Femur (tissue), 1 donor: ENCODE measurements at places on chromosomes 3 and 15.
A peak's percentile ranks its signal among the peaks of the same experiment; 100 is the strongest.

- DNase-seq: no peak
Measured at GRCh38 chr3:132665230-132665745, 5.2 kb downstream of the UBA5 start.

DNA sequence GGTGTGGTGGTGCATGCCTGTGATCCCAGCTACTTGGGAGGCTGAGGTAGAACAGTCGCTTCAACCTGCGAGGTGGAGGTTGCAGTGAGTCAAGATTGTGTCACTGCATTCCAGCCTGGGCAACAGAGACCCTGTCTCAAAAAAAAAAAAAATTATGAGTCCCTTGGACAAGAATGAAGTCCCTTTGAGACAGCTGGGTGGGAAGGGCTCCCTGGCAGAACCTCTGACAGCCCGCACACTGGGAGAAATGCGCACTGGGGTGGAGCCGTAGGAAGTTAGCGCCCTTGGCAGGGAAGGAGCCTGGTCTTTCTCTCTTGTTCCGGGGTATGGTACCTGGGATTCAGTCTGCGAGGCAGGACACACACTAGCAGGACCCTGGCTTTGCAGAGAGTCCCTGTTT, 51.4 kb downstream of the SLC30A4 start:
- DNase-seq: no peak

DNA sequence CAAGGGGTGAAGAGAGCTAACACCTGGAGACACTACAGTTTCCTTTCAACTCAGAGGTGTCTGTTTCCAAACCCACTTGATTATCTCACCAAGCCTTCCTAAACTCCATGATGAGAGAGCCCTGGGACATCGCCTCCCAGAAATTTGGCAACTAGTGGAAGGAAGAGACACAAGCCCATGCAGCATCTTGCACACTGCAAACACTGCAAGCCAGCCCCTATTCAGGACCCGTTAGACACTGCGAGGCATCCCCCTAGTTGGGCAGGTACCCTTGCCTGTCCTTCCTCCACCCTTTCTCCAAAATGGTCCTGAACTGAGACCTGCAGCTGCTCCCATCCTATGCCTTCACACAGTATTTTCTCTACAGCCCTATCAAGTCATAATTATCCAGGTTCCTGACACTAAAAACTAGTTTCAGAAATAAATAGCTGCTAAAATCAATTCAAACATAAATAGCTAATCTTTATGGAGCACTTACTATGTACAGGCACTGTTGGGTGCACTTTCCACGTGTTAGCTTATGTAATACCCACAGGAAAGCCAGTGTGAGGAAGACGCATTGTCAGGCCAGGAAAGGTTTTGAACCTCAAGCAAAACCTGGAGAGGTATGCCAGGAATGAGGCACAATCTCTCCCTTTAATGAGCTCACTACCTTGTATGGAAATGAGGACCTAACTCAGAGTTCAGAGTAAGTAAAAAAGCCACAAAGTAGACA, 2.8 kb downstream of the MAGI1 start:
- no peak for DNase-seq

DNA sequence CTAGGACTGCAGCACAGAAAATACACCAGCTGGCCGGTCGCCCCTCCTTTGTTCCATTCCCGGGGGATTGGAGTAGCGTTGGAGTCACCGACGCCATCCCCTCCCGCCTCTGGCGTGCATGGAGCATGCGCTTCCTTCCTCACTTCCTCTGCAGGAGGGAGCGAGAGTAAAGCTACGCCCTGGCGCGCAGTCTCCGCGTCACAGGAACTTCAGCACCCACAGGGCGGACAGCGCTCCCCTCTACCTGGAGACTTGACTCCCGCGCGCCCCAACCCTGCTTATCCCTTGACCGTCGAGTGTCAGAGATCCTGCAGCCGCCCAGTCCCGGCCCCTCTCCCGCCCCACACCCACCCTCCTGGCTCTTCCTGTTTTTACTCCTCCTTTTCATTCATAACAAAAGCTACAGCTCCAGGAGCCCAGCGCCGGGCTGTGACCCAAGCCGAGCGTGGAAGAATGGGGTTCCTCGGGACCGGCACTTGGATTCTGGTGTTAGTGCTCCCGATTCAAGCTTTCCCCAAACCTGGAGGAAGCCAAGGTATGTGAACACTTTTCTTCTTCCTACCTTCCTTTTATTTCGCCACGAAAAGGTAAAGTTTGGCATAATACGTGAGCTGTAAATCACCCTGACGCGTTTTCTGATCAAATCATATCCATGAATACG, at the start of gene SCG3:
TSS of gene SCG3 (plus strand) at position 201 of the 661 bp plus-strand sequence. CDS start at position 454, 253 bp downstream.
- peak; percentile 86 for DNase-seq

DNA sequence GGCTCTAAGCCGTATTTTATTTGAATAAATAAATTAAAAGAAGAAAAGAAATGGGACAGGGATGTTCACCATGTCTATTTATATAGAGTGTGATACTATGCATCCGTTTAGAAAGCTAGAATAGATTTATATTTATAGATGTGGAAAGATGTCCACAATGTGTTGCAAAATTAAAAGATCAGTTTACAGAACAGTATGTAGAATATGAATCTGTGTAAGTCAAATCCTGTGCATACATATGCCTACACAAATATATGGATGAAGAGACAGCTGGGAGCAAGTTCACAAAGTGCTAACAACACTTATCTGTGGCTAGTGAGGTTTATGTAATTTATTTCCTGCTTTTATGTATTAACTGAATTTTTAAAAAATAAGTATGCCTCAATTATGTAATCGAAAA, 25.4 kb upstream of the SLMAP start:
- DNase-seq: no peak

- no peak for DNase-seq
Measured at GRCh38 chr3:36077320-36077719, 303.0 kb upstream of the STAC start.

DNA sequence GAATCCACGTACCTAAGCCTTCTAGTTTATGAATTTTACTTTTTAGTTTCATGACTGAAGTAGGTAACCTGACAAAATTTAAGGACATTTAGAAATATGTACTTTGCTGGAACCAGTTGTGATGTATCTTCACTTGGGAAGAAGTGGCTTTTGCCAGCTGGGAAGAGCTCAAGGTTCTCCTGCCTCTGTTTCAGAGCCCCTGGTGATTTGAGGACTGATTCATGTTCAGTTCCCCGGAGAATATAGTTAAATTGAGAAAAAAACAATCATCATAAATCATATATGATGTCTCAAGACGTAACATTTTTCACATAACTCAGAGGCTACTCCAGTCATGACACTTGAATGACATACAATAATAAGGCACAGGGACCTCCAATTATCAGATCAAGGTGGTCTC, 473.4 kb downstream of the EPHA3 start:
- no peak for DNase-seq

GRCh38 chr3:14775563-14775962, 43.2 kb upstream of the FGD5 start:
- DNase-seq: peak; percentile 6

GRCh38 chr3:123586968-123587367, 2.1 kb upstream of the HACD2 start:
- no peak for DNase-seq

DNA sequence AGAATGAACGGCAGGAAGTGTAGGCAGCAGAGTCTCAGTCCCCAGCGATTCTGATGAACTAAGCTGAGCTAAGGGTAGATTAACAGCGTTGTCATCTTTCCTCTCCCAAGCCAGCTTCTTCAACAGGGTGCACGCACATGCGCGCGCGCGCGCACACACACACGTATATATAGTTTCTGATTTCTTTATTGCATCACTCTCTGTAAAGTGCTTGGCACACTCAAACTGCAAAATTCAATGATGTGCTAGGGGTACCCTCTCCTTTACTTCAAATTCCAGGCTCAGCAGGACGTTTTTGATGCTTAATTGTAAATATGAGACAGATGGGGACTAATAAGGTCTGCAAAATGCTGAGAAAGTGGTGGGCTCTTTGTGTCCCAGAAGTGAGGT, 26.1 kb upstream of the VPS8 start:
- no peak for DNase-seq

GRCh38 chr3:187385296-187385695, 17.1 kb downstream of the RTP4 start:
- DNase-seq: no peak

DNA sequence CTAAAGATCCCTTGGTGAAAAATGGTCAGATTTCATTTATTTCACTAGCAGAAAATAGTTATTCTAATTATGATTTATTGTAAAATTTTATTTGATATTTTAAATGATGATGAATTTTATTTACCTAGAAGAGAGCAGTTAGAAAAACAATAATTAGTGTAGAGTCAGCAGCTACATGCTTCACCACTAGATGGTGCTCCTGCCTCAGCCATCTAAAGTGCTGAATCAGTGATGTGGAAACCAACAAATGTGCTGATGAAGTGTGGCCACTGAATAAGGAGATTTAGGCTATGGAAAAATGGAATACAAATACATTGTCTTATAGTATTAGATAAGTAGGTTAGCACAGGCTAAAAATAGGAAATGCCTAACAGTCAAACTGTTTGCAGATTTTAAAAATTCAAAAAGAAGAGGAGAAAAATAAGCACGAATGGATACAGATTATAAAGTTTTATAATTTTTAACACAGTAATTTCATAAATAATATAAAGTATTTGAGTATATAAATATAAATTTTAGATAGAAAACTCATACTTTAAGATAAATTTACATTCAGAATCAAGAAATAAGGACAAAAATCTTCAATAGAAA, 109.8 kb downstream of the PPP2R3A start:
- peak; percentile 85 for DNase-seq

GRCh38 chr3:87167628-87168456, 59.3 kb upstream of the CHMP2B start:
- peak; percentile 22 for DNase-seq

GRCh38 chr3:184186184-184186901, at the start of gene ABCF3:
ABCF3 (plus strand) TSS chr3:184186199; CDS start chr3:184186208, 9 bp downstream.
- no peak for DNase-seq

DNA sequence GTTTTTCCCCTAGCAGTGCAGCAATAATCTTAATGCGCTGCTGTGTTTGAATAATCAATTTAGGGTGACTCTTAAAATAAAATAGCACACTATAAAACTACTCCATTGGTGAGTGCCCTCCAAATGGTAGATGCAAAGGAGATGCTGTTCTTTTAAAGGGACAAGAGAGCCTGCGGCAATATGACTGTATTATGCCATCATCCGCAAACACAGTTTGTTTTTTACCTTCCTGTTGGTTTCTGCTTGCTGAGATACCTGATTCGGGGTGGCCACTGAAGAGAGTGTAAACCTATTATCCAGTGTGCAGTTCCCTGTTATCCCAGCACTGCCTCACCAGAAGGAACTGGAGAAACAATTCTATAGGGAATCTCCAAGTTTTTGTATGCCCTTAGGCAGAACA, 523.1 kb upstream of the TGFBR2 start:
- DNase-seq: no peak

DNA sequence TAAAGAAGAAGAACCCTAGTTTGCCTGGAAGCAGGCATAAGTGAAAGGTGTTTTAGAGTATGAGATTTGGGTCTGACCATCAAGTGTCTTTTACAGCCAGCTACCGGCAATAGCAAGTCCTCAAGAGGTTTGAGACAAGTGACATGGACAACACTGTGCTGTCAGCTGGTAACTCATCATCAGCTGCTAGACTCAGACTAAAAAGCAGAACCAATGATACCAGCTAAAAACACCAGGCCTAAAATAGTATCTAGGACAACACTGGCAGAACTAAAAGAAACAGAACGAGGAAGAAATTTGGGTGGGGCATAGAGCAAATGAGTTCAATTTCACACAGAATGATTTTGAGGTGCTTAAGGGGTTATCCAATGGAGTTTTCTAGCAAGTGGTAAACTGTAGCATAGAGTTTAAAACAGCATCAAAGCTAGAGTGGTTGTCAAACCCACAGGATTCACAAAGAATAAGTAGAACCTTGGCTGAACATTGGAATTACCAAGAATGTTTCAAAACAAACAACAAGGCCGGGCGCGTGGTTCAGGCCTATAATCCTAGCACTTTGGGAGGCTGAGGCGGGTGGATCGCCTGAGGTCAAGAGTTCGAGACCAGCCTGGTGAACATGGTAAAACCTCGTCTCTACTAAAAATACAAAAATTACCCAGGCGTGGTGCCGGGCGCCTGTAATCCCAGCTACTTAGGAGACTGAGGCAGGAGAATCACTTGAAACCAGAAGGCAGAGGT, 3.9 kb downstream of the CIAO2A start:
- DNase-seq: no peak

DNA sequence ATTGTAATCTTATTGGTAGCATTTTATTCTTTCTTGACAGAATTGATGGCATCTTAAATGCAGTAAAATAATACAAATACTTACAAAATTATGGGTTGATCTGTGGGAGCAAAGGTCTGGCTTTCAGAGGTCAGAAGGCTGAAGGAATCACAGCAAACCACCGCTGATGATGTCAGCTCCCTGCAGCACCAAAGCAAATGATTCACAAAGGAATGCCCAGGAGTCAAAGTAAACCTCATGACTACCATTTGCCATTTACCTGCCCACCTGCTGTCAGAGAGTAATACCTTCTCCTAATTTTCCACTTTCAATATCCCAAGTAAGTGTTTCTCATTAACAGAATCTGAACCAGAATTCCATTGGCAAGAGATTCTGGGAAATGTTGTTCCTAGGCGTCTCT, 46.1 kb downstream of the CPA3 start:
- DNase-seq: no peak

- DNase-seq: no peak
Measured at GRCh38 chr3:194672876-194673275, 885 bp upstream of the LSG1 start.

GRCh38 chr15:89998141-89998661, 2.9 kb upstream of the ZNF710 start:
- no peak for DNase-seq

- no peak for DNase-seq
Measured at GRCh38 chr3:32480604-32481003, 22.0 kb downstream of the CMTM6 start.

GRCh38 chr15:57282686-57283085, 93.6 kb upstream of the CGNL1 start:
- DNase-seq: no peak

DNA sequence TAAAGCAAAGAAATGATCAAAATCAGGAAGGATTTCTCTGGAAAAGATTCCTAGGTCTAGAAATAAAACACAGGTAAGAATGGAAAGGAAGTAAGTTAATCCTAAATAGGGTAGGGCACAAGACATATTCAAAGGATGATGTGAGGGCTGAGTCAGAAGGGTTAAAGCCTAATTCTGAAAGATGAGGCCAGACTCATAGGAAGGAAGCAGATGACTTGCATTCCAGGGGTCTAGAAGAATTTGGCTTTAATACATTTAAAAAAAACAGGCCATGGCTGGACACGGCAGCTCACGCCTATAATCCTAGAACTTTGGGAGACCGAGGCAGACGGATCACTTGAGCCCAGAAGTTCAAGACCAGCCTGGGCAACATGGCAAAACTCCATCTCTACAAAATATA, 3.2 kb downstream of the SSR3 start:
- no peak for DNase-seq

GRCh38 chr3:114879059-114880031, 267.7 kb downstream of the ZBTB20 start:
- no peak for DNase-seq

GRCh38 chr15:55289011-55289745, 435 bp downstream of the RAB27A start:
- DNase-seq: peak; percentile 53

GRCh38 chr3:30513374-30514152, 92.8 kb upstream of the TGFBR2 start:
- DNase-seq: no peak

GRCh38 chr15:73231661-73232419, 136.9 kb downstream of the HCN4 start:
- DNase-seq: no peak
